ENCODE measurements at places on chromosomes 2 and 18.

GRCh38 chr2:1751767-1752725 lies 7.7 kb upstream of the PXDN start:
- DNase-seq: no peak

DNA sequence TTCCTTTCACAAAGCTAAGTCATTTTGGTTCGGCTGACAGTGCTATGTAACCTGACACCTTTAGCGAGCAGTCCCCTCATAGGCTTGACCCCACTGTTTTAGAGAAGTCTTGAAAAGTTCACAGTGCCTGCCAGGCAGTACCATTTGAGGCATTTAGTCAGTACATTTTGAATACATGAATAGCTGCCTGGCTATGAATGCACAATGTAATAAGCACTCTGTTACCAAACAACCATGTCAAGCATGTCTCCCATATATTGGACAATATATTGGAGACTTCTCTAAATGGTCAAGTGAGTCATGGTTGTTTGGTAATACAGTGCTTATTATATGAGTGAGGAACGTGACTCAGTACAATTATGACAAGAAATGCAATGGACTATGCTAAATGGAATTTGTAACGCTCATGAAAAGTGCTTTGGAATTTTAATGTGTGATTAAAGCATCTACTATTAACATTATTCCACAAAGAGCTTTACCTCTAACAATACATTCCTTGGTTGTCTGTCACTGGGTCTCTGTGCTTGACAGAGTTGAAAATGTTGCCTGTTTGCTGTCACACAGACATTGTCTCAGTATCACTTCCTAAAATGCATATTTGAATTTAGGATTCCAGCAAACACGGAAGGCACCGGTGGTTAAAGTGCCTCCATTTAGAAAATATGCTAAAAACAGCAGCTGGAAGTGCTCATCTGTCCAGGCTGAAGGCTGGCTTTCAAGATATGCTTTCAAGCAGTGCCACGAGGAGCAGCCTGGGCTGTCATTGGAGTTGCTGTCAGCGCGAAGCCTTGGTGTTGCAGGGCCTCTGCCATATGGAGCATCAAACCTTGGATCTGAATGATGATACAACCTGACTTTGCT lies 458.6 kb downstream of the FBXO15 start:
- peak; percentile 15 for DNase-seq

- DNase-seq: peak; percentile 67
These were observed 592 bp downstream of the ME2 start for GRCh38 chr18:50879302-50880118.

GRCh38 chr2:19171409-19171808 lies 187.0 kb downstream of the OSR1 start:
- no peak for DNase-seq

- no peak for DNase-seq
These were observed 556.4 kb downstream of the ERBB4 start for GRCh38 chr2:211982162-211982561.

DNA sequence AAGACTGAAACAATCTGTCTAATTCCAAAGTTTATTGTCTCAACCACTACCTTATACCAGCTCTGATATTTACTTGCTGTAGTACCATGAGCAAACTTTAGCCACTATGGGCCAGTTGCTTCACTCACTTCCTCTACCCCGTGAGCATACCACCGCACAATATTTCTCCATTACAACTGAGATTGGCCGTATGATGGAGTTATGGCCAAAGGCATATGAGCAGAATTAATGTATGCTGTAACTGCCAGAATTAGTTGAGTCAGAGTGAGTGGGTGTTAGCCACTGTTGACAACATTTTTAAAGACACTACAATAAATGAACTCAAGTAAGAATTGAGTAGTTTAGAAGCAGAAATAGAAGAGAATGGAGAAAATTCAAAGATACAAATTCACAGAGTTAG lies 69.7 kb downstream of the LRATD1 start:
- DNase-seq: no peak

GRCh38 chr2:217066510-217067270 lies 206.8 kb upstream of the TNP1 start:
- no peak for DNase-seq

DNA sequence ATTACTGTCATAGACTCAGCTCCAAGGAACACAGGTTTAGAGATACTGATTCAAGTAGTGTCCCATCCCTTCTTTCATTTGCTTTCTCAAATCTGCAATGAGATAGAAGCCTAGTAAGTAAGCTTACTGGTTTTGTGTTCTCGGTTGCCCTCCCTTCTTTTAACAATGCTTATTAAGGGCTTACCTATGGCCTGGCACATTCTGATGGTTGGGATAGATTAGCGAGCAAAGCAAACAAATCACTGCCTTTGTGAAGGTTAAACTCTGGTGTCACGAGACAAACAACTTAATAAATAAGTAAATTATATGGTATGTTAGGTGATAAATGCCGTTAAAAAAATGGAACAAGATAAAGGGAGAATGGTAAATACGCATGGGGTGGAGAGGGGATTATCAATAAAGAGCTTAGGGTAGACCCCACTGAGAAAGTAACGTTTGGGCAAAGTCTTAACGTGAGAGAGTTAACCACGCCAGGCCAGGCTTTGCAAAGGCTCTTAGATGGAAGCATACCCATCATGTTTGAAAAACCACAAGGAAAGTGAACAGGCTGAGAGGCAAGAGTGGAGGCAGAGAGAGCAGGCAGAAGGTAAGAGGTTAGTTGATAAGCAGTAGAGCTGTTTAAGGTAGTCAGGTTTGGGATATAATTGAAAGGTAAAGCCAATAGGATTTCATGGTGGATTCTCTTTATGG lies 31.0 kb downstream of the EIF2AK3 start:
- DNase-seq: no peak

DNA sequence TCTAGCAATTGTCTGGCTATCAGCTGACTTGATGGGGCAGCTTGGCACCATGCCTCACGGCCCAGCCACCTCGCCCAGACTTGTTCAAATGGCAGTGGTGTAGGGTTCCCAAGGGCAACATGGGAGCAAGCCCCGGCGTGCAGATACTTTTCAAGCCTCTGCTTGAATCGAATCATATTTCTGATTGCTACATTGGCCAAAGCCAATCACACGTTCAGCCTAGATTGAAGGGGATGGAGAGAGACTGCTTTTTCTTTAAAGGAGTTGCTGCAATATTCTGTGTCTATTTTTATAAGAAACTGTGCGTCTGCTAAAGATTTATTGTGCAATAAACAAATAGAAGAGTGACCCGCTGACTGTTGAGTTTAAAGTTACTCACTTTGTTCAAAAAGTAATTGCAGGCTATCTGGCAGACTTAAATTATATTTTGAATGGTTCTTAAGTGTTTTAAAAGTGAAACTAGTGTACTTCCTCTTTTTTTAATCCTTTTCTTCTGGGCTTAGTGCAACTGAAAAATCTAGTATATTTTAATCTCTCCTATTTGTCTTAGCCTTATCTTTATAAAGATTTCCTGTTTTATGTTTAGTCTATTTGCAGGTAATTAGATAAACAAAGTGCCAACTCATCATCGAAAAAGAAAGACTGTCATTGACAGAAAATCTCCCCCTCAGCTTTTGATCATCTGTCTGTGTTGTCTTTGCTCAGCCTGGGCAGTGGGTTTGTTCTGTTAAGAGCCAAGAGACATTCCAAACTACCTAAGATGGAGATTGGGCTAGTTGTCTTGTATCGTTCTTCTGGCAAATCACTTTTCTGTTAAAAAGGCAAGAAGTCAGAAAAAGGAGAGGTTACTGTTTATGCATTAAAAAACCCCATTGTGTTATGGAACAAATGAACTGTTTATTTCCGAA lies 156.1 kb downstream of the TPGS2 start:
- DNase-seq: peak; percentile 32

DNA sequence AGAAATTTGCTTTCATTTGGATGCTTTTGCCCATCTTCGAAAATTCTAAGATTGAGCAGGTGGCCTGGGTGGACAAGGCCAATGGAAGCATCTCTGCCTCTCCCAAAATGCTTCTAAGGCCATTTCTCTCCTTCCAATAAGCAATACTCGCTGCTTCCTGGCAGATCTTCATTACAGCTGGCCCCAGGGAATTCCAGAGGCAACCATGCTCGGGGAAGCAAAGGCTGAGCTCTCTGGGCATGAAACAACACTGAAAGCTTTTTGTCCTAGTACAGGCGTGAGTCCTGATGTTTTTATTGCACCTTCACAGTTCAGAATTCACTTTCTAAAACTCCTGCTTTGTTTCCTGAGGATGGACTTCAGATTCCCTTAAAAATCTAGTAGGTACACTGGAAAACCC lies 11.8 kb upstream of the NEDD4L start:
- DNase-seq: no peak

DNA sequence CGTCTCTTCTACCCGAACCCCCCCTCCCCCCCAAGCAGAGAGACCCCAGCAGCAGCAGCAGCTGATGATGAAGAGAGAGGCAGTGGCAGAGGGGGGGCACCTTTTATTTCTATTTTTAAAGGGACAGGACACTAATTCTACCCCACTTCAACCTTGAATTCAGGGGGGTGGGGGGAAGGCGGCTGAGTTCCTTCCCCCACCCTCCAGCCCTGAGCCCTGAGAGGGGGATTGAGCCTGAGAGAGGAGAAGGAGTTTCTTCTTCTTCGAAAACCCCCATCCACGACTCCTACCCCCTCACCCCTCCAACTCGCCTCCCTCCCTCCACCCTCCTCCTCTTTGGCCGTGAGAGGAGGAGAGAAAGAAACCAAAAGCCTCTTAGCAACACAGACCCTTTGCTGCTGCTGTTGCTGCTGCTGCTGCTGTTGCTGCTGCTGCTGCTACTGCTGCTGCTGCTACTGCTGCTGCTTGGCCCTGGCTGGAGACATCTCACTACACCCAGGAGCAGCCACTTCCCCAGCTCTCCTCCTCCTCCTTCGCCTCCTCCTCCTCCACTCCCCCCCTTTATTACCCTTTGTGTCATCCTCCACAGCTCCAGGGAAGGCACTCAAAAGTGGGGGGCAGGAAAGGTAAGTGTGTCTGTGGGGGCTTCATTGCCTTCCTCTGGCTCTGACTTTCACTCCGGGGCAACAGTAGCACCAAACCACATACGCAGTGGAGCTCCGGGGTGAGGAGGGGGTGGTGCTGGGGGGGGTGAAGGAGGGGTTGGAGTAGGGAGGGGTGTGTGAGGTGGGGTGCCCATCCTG lies at the start of gene MBD5:
Gene MBD5 (plus strand): TSS at position 33 of the 803 bp plus-strand sequence.
- no peak for DNase-seq

DNA sequence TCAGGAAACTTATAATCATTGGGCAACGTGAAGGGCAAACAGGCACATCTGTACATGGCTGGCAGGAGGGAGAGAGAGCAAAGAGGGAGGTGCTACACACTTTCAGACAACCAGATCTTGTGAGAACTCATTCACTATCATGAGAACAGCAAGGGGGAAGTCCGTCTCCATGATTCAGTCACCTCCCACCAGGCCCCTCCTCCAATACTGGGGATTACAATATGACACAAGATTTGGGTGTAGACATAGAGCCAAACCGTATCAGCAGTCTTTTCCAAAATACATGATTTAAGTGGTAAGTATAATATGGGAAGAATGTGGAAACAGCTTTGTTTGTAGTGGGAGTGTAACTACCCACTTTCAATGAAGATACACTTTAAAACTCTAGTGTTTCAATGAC lies 65.0 kb downstream of the EPB41L5 start:
- no peak for DNase-seq

DNA sequence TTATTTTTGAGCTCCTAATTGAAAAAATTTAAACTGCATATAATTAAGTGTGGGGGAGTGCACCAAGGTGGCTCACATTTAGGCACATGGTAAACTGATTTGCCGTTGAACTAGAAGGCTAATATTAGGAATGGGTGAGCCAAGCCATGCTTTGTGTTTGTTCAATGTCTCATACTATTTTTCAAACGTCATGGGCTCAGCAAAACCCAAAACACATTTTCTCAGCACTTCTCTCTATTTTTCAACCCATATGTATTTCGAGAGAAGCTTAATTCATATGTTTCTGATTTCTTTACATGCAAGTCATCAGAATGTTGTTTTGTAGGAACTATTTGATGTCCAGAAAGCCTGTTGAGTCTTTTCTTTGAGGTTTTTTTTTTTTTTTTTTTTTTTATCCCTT lies 291.2 kb downstream of the TCF4 start:
- DNase-seq: no peak

GRCh38 chr2:27723372-27724144 lies 48.0 kb upstream of the MRPL33 start:
- DNase-seq: peak; percentile 81

DNA sequence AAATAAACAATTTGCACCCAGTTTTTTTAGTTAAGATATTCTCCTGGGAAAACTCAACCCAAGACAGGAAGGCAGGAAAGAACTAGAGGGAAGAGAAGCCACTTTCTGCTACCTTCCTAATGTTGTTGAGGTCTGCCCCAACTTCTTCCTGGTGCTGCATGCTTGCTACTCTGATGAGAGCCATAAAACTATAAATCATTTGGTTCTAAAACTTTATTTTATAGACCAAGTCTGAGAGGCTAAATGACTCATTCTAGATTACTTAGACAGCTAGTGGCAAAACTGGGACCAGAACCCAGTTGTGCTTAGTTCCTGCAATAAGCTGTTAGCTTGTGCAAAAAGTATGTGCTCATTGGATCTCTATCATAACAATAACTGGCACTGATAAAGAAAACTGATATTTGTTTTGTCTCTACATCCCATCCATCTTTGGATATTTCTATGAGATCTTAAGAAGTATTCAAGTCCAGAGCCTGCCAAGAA lies 344.9 kb upstream of the SLC14A2 start:
- DNase-seq: no peak

GRCh38 chr2:26410764-26411243 lies 9.1 kb downstream of the DRC1 start:
- no peak for DNase-seq

DNA sequence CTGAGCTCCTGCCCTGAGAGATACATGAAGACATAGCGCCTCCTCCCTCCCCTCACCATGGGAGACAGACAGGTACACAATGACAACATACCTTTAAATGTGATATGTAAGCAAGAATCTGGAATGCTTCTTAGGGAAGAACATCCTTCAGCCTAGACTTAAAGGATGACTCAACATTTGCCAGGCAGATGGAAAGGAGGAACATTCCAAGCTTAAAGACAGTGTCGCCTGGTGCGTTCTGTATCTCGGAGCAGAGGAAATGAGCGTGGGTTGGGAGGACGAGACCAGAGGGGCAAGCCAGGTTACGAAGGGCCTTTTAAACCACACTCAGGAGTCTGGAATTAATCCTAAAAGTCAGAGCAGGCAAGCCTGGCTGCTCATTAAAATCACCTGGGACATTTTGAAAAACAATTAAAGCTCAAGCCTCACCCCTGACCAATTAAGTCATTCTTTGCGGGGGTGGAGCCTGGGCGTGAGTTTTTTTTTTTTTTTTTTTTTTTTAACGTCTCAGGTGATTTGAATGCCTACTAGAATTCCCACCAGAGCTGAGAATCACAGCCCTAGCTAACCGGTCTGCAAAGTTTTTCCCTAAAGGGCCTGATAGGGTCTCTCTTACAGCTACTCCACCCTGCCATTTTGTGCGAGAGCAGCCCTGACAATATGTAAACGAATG lies 131.2 kb upstream of the SEC11C start:
- DNase-seq: no peak

DNA sequence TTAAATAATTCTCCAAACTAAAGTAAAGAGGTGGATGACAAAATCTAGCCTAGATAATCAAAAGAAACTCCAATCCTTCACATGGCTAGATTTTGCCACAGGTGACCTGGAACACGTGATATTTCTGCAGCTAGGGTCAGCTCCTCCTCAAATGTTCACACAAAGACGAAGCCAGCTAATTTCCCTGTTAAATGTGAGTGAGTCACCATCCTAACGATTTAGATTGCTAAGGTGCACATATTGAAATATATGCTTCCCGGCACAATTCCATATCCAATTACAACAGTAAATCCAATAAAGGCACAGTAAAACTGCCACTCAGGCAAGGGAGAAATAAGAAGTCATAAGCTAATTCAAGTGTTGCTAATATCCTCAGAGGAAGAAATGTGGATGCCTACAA lies 28.7 kb downstream of the IKZF2 start:
- no peak for DNase-seq
